ENCODE measurements at places on chromosomes 1 and 21.

GRCh38 chr21:42317826-42318746, 2.9 kb upstream of the TFF3 start:
- no peak for DNase-seq

DNA sequence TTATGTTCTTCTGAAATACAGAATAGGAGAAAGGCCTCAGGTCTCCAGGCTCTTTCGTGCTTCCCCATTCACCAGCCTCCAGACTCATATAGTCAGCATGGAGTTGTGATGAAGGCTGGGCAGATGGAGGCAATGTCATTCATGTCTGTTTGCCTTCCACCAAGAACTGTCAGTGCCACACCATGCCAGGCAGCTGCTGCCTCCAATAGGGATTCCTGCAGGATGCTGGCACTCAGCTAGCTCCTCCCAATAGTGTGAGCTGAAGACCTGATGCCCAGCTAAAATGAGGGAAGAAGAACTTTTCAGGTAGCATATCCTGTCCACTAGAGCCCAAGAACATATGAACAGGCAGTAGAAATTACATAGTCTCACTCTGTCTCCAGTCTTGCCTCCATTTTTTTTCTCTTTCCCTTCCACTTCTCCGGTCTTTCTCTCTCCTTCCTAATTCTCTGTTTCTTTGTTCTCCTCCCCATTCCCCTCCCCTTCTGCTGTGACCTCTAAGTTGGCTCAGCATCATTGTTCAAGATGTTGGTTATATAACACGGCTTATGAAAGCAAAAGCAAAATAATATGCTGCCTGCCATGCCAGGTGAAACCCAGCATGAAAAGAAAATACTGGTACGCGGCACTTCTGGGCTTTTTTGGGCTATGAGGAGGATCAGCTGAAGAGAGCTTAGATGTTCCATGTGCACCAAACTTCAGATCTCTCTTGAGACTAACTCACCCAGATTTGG, 17.3 kb downstream of the GLUL start:
- no peak for DNase-seq

DNA sequence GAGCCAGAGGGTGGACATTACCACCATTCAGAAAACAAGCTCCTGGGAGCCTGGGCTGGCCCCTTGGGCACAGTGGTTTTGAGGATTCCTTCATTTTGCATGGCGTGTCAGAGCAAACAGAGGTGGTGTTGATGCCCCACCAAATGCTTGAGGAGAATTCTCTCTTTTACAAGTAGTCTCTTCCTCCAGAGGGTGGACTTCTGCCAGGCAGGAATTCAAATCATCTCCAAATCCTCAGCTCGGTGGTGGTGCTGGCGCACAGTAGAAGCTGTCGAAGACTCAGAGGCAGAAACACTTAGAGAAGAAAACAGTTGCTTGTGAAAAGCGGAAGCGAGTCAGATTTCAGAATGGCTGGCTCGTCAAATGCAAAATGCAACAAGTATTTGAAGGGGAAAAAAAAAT, 3.4 kb upstream of the CHI3L1 start:
- DNase-seq = no peak

- no peak for DNase-seq
These were observed 22.0 kb upstream of the KCNC4 start for GRCh38 chr1:110188035-110188618.

DNA sequence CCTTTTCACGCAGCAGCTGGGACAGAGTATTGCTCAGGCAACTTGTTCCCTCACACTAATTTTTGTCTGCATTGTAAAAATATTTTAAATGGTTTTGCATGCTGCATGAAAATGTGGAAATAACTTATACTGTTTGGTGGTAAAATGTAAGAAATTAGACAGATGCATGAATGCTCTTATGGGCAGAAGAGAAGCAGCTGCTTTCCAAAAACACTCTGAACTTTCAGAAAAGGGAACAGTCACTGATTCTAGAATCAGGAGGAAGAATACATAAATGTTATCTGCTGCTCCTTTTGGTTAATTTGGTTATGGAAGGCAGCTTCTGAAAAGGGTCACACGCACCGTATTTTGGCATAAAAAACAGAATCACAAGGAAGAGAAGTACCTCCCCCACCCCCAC, 87.0 kb upstream of the RUNX1 start:
- no peak for DNase-seq

- DNase-seq = no peak
These were observed 127.2 kb upstream of the ZC3H12A start for GRCh38 chr1:37347104-37347649.

- DNase-seq = no peak
These were observed 690.4 kb downstream of the USP25 start for GRCh38 chr21:16420031-16420724.

DNA sequence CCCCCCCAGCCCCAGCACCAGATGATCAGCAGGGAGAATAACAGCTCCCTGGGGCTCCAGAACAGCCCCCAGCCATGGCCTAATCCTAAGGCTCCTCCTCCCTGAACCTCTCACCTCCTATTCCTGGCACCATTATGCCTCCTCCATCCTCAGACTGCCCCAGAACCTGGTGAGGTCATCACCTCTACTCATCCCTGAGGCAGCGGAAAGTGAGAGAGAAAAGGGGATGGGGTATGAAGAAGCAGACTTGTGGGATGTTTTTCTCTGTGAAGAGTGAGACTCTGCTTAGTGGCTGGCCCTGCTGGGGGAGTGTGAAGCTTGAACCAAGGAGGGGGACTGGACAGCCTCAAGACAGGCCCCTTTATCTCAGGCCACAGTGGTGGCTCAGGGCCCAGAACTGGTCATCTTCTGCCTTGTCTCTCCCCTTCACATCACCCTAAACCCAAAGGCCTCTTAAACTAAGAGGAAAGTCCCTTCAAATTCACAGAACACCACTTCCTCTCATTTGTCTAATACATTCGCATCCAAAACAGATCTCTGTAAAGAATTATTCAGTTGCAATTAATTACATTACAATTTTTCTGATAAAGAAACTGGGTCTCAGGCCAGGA, 2.2 kb upstream of the PPM1J start:
- no peak for DNase-seq

DNA sequence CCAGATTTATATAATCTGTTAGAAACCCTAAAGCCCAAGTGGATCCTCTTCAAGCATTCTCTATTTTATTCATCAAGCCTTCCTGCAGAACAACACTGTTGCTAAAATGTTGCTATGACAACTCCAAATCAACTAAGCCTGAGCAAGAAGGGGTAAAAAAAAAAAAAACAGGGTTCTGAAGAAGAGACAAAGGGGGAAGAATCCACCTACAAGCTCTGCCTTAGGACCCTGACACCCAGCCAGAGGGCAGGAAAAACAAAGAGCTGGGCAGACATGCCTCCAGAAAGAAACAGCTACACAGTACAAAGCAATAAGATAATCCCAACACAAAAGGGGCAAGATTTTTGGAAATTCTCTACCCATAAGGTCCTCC, 1.3 kb downstream of the USF1 start:
- DNase-seq = no peak

DNA sequence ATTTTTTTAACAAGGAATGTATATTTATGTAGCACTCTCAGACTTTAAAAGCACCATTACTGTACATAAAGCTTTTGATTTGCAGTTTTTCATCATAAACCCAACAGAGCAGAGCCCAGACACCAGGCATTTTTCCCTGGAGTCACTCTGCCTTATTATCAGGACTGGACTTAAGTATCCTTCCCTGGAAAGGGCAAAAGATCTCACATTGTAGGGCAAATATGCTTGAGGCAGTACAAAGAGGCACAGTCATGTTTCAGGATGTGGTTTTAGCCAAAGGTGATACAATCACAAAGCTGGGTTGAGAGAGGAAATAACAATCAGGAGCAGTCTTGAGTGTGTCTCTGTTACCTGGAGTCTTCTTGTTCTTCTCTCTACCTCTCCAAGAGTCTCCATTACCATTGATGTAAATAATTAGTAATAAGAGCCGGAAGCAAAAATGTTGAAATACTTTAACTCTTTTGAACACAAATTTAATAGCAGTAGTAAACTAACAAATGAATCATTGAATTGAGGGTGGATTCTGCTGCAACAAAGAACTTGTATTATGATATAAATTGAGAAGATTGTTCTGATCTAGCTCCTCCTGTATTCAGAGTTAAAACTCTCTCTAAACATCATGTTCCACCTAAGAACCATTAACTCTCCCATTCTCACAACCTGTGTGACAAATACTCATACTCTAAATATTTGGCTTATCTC, 160.5 kb downstream of the LTN1 start:
- no peak for DNase-seq

GRCh38 chr1:9705337-9706093, 54.0 kb downstream of the PIK3CD start:
- DNase-seq = no peak

- no peak for DNase-seq
These were observed 49.9 kb downstream of the DMRTB1 start for GRCh38 chr1:53508991-53509666.

Measured in activated CD4-positive, CD25-positive, alpha-beta regulatory T cell (primary cell).